Activated T-cell treated with anti-CD3 and anti-CD28 coated beads, Interleukin-2, amount 50 U/mL, for 72 hours (primary cell): ENCODE measurements at places on chromosomes 5 and 9. TPM values are rescaled to one million over a fixed set of nuclear protein-coding genes. Genes with fewer than 3 reads are reported as not detected.

Gene TNC
- total RNA-seq: 4.1 TPM

Gene PTPN3
- 5.4 TPM for total RNA-seq

Gene MEGF10
- not detected for total RNA-seq

Gene CEL
- total RNA-seq: 3.6 TPM

Gene PPP3R2
- total RNA-seq: not detected

GRCh38 chr9:78607853-78608252 lies 310.9 kb downstream of the PSAT1 start:
- no peak overlapping the region for H3K27ac ChIP-seq
- no peak overlapping the region for H3K4me3 ChIP-seq
- no peaks in the 10 kb centered on the region for H3K27me3 ChIP-seq
- H3K4me1 ChIP-seq: no peaks in the 10 kb centered on the region
- no peaks in the 10 kb centered on the region for H3K36me3 ChIP-seq

DNA sequence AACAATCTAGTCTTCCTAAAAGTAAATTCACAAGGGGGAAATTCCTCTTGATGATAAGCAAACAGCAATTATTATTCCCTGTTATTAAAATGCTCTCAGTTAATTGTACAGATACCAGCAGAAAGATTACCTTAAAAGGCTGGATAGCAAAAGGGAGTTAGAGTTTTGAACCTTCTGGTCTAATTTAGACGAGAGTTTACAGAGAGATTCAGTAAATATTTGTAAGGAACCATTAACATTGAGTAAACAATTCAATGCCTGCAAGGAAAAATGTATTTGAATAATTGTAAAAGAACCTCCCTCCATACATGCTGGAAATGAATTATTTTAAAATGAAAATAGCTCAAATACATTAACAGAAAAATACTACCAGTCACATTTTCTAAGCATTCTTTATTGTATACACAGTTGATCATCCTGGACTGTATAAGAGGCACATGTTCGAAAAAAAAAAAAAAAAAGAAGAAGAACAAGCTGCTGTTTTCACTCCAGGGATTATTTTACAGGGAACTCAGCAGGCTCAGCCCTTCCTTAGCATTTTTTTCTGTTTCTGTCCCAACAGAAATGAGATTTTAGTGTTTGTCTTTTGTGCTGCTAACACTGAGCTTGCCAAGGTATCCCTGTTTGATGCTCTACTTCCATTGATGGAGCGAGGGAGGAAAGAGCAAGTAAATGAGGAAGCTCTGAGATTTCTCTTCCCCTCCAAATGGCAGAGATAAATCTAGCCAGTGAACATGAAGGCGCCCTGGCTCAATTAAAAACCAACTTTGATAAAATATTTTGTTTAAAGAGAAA lies 141.1 kb downstream of the ENC1 start:
- no peak overlapping the region for H3K27ac ChIP-seq
- no peaks in the 10 kb centered on the region for H3K36me3 ChIP-seq
- peaks cover 8% of the 10 kb centered on the region for H3K27me3 ChIP-seq
- no peak for DNase-seq

- H3K4me3 ChIP-seq: peak overlapping the region; percentile 85
- no peaks in the 10 kb centered on the region for H3K27me3 ChIP-seq
- peak overlapping the region; percentile 5 for H3K27ac ChIP-seq
- no peak for DNase-seq
- H3K4me1 ChIP-seq: peaks cover 76% of the 10 kb centered on the region
- H3K36me3 ChIP-seq: peaks cover 15% of the 10 kb centered on the region
Measured at GRCh38 chr5:80866371-80866770, 93.8 kb upstream of the RASGRF2 start.

- H3K4me3 ChIP-seq: peak overlapping the region; percentile 99
- peak; percentile 82 for DNase-seq
- H3K36me3 ChIP-seq: peaks cover 11% of the 10 kb centered on the region
- H3K27ac ChIP-seq: peak overlapping the region; percentile 100
- H3K27me3 ChIP-seq: peaks cover 15% of the 10 kb centered on the region
Measured at GRCh38 chr5:181207214-181207959, 2.4 kb upstream of the TRIM7 start.

- no peak for DNase-seq
- H3K36me3 ChIP-seq: no peaks in the 10 kb centered on the region
- H3K4me1 ChIP-seq: no peaks in the 10 kb centered on the region
- no peak overlapping the region for H3K4me3 ChIP-seq
Measured at GRCh38 chr5:54476682-54477081, 21.2 kb downstream of the HSPB3 start.

DNA sequence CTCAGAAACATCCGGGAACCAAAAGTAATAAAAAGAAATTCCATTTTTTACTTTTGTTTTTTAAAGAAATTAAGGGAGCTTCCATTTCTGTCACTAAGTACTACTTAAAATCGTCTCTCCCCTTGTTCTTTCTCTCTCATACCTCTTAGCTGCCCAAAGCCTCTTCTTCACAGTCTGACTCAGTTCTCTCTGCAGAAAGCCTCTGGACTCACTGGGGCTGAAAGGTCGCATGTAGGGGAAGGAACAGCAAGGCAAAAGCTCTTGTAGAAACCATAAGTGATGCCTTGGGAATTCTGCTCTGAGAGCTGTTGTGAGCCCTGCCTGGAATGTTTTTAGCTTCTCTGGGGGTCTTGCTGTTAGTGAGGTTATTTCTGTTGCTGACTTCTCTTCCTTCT lies 100.8 kb upstream of the RANBP3L start:
- H3K4me1 ChIP-seq: no peaks in the 10 kb centered on the region
- H3K4me3 ChIP-seq: no peak overlapping the region
- no peak for DNase-seq
- H3K27me3 ChIP-seq: peaks cover 12% of the 10 kb centered on the region
- no peak overlapping the region for H3K27ac ChIP-seq

GRCh38 chr5:91162534-91163381 lies 220.4 kb downstream of the ARRDC3 start:
- peak; percentile 74 for DNase-seq
- peaks cover 42% of the 10 kb centered on the region for H3K4me1 ChIP-seq
- peak overlapping the region; percentile 15 for H3K27ac ChIP-seq
- no peaks in the 10 kb centered on the region for H3K27me3 ChIP-seq
- peak overlapping the region; percentile 54 for H3K4me3 ChIP-seq

GRCh38 chr5:79302454-79302853 lies 66.5 kb downstream of the JMY start:
- peaks cover 8% of the 10 kb centered on the region for H3K36me3 ChIP-seq
- H3K4me3 ChIP-seq: no peak overlapping the region
- no peak overlapping the region for H3K27ac ChIP-seq
- DNase-seq: no peak
- H3K27me3 ChIP-seq: no peaks in the 10 kb centered on the region
- H3K4me1 ChIP-seq: no peaks in the 10 kb centered on the region

GRCh38 chr9:91757782-91758181 lies 192.2 kb downstream of the ROR2 start:
- H3K4me3 ChIP-seq: no peak overlapping the region
- H3K36me3 ChIP-seq: no peaks in the 10 kb centered on the region
- H3K27me3 ChIP-seq: peaks cover 6% of the 10 kb centered on the region
- H3K27ac ChIP-seq: no peak overlapping the region
- H3K4me1 ChIP-seq: no peaks in the 10 kb centered on the region
- no peak for DNase-seq

- no peak overlapping the region for H3K27ac ChIP-seq
- H3K4me3 ChIP-seq: no peak overlapping the region
- H3K27me3 ChIP-seq: peaks cover 11% of the 10 kb centered on the region
Measured at GRCh38 chr9:4333787-4334186, 33.9 kb upstream of the GLIS3 start.

- no peak for DNase-seq
- H3K4me1 ChIP-seq: no peaks in the 10 kb centered on the region
- H3K4me3 ChIP-seq: no peak overlapping the region
- peaks cover 51% of the 10 kb centered on the region for H3K27me3 ChIP-seq
Measured at GRCh38 chr9:91522481-91522880, 98.8 kb upstream of the NFIL3 start.
